ENCODE measurements at places on chromosomes 4 and X. TPM values are rescaled to one million over a fixed set of nuclear protein-coding genes. Genes with fewer than 3 reads are reported as not detected.

Gene GRK4
- polyA plus RNA-seq, result 13.3 TPM

Gene FAM114A1
- polyA plus RNA-seq, result 51.5 TPM

Gene GRIA2
- polyA plus RNA-seq, result 2.6 TPM

Gene KLHL5
- 42.9 TPM for polyA plus RNA-seq

Gene FRG2
- 0.08 TPM for polyA plus RNA-seq

Gene CXCL5
- 0.24 TPM for polyA plus RNA-seq

Gene SPIN4
- 23.2 TPM for polyA plus RNA-seq

Gene CCDC149
- 22.8 TPM for polyA plus RNA-seq

Gene SPARCL1
- polyA plus RNA-seq, result 440 TPM

Gene FGFR3
- 103 TPM for polyA plus RNA-seq

Gene HSPA4L
- 6.1 TPM for polyA plus RNA-seq

Gene PSAPL1
- polyA plus RNA-seq, result 0.08 TPM

Gene C4orf36
- polyA plus RNA-seq, result 10.2 TPM

Gene CNKSR2
- polyA plus RNA-seq, result 12.8 TPM

Gene SSX4B
- not detected for polyA plus RNA-seq

Gene NUDT11
- 8.0 TPM for polyA plus RNA-seq

Gene ABCG2
- 18.6 TPM for polyA plus RNA-seq

Gene ACSL1
- 18.5 TPM for polyA plus RNA-seq

Gene RPS3A
- 5,148 TPM for polyA plus RNA-seq

Gene GABRQ
- polyA plus RNA-seq, result 0.63 TPM

Gene HMX1
- not detected for polyA plus RNA-seq

Gene KLF8
- polyA plus RNA-seq, result 14.6 TPM

Gene CPLX1
- polyA plus RNA-seq, result 1.7 TPM

Gene AKAP14
- polyA plus RNA-seq, result 4.8 TPM

Gene SH3TC1
- polyA plus RNA-seq, result 22.0 TPM

Gene PNCK
- 0.45 TPM for polyA plus RNA-seq

All from left lung (tissue), 14 donors.